RPMI8226 (cell line): ENCODE measurements at places on chromosomes 4 and X.

DNA sequence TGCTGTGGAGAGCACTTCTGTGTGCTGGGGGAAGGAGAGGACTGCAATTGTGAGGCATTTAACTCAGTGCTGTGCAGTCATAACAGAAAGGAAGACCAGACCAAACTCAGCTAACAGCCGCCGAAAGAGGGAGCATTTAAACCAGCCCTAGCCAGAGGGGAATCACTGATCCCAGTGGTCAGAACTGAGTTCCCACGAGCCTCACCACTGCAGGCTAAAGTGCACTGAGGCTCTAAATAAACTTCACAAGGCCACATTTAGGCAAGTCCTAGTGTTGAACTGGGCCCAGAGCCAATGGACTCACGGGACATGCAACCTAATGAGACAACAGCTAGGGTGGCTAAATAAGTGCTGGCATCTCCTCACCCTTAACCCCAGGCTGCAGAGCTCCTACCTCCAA lies 20.4 kb downstream of the IQCM start:
- DNase-seq, result no peak

DNA sequence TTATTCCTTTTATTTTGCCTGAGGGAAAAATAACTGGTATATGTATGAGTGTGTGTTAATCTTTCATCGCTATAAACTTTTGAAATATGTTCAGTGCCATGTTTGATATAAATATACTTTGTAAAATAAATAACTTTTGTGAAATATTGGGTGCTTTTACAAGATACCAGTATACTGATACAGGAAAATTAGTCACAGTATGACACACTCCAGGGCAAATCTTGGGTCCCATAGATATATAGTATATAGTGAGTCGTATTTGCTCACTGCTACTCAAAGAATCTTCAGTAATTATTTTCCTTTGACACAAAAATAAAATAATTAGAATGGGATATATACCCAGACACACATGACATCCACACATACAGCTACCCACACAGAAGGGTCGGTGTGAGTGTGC lies 472.3 kb downstream of the GRID2 start:
- DNase-seq, result no peak

- DNase-seq, result no peak
Measured at GRCh38 chr4:86132468-86132867, 227.4 kb downstream of the MAPK10 start.

GRCh38 chr4:162954976-162955375 lies 211.7 kb downstream of the NAF1 start:
- no peak for DNase-seq

GRCh38 chr4:186743261-186743660 lies 19.6 kb upstream of the FAT1 start:
- no peak for DNase-seq

DNA sequence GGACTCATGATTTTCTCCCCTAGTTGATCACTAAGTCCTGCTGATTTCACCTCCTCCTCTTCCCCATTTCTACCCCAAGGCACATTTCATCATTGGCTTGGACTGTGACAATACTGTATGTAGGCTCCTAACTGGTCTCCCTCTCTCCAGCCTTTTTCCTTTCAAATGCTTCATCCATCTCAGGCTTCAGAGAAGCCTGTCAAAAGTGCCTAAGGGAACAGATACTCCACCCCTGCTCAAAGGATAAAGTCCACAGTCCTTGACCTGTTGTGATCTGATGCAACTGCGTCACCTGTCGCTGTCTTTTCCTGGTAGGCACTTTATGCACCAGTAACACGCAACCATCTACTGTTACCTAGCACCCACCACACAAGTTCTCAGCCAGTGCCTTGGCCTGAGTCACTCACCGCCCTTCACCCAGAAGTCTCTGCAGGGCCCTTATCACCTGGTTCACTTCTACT lies 12.8 kb downstream of the SCARB2 start:
- no peak for DNase-seq

GRCh38 chrX:118594697-118595420 lies 99.2 kb downstream of the DOCK11 start:
- no peak for DNase-seq

DNA sequence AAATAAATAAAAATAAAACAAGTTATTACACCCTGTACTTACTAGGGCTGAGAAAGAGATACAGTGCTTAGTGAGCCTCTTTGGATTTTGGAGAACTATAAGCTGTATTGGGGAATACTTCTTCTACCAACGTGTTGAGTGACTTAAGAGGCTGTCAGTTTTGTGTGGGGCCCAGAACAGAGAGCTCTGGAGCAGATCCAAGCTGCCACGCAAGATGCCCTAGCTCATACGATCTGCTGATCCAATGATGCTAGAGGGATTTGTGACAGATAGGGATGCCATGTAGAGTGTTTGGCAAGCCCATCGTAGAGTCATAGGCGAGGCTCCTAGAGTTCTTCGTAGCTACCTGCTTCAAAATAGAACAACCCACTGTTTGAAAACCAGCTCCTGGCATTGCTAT lies 60.3 kb upstream of the KLF3 start:
- DNase-seq, result no peak

DNA sequence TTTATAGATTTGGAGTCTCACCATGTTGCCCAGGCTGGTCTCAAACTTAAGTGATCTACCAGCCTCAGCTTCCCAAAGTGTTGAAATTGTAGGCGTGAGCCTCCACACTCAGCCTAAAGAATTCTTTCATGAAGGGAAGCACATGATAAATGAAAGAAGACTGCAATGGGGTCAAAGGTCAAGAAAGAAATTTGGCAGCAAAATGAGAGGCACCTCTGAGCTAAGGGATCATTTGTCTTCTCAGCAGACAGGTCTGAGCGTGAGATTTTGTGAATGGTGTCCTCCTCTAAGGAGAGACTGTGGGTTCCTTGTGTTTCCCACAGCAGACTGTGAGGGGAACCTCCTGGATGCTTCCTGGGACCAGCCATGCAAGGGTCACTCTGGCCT lies 57.5 kb upstream of the EGFL6 start:
- no peak for DNase-seq

GRCh38 chr4:1310796-1311631 lies 21.3 kb downstream of the MAEA start:
- DNase-seq, result no peak

GRCh38 chr4:116952530-116953136 lies 132.7 kb downstream of the TRAM1L1 start:
- no peak for DNase-seq

DNA sequence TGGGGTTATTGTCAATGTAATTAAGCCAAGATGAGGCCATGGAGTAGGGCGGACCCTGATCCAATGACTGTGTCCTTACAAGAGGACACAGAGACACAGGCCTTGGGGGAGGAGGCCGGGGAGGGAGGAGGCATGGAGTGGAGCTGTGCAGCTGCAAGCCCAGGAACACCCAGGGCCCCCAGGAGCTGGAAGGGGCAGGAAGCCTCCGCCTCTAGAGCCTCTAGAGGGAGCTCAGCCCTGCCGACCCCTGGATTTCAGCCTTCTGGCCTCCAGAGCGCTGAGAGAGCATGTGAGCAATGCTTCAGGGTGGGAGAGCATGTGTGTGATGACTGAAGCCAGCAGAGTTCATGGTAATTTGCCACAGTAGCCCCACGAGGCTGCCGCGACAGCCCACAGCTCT lies 234.6 kb downstream of the AFAP1 start:
- no peak for DNase-seq

DNA sequence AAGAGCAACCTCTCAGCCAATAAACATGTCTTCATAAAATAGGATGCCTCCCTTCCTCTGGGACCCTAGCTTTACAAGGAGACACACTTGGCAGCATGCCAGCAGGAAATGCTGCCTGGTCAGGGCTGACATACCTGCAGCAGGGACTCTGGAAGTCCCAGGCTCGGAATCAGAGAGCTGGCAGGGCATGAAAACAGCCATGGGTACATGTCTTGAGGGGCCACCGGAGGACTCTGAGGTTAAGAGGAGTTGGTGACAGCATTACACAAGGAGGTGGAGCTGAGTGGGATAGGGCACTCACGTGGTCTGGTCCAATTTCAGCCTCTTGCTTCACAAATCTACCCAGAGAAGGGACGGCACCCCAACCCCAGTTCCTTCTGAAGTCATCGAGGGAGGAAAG lies 15.7 kb downstream of the MSX1 start:
- DNase-seq, result no peak

DNA sequence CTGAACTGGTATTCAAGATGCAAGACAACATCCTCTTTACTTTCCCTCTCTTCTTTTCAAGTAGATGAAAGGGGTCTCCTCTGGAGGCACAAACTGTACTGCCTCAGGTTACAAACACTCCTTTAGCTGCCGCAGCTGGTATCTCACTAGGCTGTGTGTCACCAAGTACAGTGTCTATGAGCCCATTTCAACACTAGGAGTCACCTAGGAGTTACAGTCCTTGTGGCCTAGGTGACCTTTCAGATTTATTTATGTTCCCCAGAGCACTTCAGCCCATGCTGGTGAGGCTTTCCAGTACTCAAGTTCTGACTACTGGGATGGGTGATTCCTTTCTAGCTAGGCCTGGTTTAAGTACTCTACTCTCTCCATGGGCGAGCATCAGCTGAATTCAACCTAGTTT lies 32.4 kb upstream of the TMLHE start:
- no peak for DNase-seq
